ENCODE measurements at places on chromosomes 6 and 20. TPM values are rescaled to one million over a fixed set of nuclear protein-coding genes. Genes with fewer than 3 reads are reported as not detected.

SNAI1 gene
- 0.79 TPM for total RNA-seq

CAGE1 gene
- not detected for total RNA-seq

AGPAT4 gene
- total RNA-seq = 10.6 TPM

KATNA1 gene
- total RNA-seq = 17.5 TPM

BNIP5 gene
- not detected for total RNA-seq

THBD gene
- 77.4 TPM for total RNA-seq

SYNGAP1 gene
- total RNA-seq = 13.7 TPM

PROCR gene
- total RNA-seq = 59.4 TPM

ZBTB46 gene
- total RNA-seq = 13.8 TPM

Data from gastroesophageal sphincter (tissue), 4 donors.